Caki2 (cell line): ENCODE measurements at places on chromosomes 1 and 21. TPM values are rescaled to one million over a fixed set of nuclear protein-coding genes. Genes with fewer than 3 reads are reported as not detected.

The TEKT2 gene
- total RNA-seq, result not detected in 2 replicates

The FCGR1A gene
- total RNA-seq, result not detected in 2 replicates

The PTPRC gene
- total RNA-seq, result not detected in 2 replicates

The ARHGEF16 gene
- 2.6 and 3.3 TPM in 2 replicates for total RNA-seq

The KRTAP23-1 gene
- total RNA-seq, result not detected in 2 replicates

The RAVER2 gene
- total RNA-seq, result 0.88 and 1.2 TPM in 2 replicates

The ICOSLG gene
- 4.5 and 5.0 TPM in 2 replicates for total RNA-seq

The GMEB1 gene
- 6.7 and 7.6 TPM in 2 replicates for total RNA-seq

The MYOG gene
- total RNA-seq, result not detected in 2 replicates

- no peak for DNase-seq
These were observed 9.2 kb downstream of the TNFRSF9 start for GRCh38 chr1:7931446-7931812.

GRCh38 chr1:164443166-164443565 is 115.8 kb upstream of the PBX1 start:
- DNase-seq, result no peak

- DNase-seq, result no peak
These were observed 71.2 kb upstream of the RUNX3 start for GRCh38 chr1:25001125-25001915.

GRCh38 chr1:1307261-1307922 is 338 bp downstream of the ACAP3 start:
- DNase-seq, result peak; percentile 45

DNA sequence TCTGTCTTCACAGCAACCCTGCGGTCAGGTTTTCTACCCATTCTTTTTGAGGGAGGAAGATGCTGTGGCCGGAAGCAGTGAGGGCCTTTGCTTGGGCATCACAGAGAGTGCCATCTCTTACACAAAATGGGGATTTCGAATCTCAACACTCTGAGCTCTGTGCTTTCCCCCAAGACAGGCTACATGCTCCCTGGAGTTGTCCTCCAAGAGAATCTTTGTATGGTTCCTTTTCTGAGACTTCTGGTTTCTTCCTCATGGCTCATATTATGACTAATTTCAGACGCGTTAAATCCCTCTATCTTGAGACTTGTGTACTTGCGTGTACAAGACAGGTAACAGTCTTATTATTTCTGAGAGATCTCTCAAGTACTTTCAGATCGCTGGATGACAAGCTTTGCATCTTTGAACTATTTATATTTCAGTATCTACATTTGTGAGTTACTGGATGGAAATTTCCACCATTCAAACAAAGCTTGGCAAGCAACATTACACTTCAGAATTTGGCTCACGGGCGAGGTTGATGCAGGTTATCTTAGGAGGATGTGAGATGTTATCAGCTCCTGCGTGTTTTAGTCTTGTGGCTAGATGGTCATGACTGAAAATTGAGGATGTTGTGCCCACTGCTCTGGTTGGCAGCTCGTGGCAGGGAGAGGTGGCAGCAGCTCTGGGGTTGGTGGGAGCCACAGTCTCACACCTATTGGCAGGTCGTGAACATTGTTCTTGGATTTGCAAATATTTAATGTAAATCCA is 19.4 kb downstream of the ABCG1 start:
- no peak for DNase-seq

- peak; percentile 70 for DNase-seq
These were observed 1.1 kb downstream of the SLC35F3 start for GRCh38 chr1:233905416-233906051.

DNA sequence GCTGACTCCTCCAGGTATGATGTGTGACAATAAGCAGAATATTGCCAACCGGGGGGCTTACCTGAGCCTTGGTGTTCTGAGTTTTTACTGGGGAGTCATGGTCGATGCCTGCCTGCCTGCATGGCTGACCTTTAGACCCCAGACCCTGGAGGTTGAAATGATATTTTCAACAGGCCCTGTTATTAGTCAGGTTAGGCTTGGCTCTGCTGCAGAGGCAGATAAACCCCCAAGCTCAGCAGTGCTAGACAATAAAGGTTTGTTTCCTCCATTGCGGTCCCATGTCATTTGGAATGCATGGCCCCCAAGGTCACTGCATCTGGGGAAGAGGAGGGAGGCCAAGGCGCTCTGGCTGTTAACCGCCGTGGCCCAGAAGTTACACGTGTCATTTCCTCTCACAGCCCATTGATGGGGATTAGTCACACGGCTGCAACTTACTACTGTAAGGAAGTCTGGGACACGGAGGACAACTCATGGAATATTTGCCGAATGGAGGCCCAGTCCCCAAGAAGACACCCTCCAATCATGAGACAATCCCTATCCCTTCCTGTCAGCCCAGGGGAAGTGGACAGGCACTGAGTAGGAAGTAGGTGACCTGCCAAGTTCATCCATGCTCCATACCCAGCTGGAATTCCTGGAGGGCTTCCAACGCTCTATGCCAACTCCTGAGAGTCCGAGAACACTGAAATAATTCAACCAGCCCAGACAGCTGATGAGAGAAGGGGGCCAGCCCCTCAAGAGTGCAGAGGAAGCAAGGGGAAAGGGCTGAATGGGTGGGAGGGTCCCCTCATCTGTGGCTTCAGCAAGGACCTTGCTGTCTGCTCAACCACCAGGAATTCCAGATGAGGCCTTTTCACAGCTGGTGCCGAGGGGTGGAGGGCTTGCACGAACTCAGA is 97.3 kb downstream of the TAS1R2 start:
- DNase-seq, result no peak

- DNase-seq, result peak; percentile 45
These were observed 50.1 kb downstream of the KLHDC7A start for GRCh38 chr1:18530587-18531502.

DNA sequence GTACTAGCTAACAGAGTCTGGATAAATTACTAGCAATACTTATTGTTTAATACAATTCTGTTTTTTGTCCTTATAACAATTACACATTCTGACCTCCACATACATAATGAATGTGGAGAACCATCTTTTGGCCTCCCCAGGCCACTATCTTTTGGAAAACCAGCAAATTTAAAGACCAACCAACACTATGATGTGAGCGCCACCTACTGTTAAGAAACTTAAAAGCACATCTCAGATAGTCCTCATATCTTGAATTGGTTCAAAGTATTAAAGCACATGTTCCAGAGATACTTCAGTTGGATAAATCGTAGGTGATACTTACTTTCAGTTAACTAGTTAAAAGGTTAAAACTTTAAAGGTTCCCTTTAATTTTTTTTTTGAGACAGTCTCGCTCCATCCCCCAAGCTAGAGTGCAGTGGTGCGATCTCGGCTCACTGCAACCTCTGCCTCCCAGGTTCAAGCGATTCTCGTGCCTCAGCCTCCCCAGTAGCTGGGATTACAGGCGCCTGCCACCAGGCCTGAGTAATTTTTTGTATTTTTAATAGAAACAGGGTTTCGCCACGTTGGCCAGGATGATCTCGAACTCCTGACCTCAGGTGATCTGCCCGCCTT is 29.3 kb upstream of the USP1 start:
- peak; percentile 26 for DNase-seq

- DNase-seq, result no peak
These were observed 472.0 kb downstream of the SMYD3 start for GRCh38 chr1:246035060-246035541.

DNA sequence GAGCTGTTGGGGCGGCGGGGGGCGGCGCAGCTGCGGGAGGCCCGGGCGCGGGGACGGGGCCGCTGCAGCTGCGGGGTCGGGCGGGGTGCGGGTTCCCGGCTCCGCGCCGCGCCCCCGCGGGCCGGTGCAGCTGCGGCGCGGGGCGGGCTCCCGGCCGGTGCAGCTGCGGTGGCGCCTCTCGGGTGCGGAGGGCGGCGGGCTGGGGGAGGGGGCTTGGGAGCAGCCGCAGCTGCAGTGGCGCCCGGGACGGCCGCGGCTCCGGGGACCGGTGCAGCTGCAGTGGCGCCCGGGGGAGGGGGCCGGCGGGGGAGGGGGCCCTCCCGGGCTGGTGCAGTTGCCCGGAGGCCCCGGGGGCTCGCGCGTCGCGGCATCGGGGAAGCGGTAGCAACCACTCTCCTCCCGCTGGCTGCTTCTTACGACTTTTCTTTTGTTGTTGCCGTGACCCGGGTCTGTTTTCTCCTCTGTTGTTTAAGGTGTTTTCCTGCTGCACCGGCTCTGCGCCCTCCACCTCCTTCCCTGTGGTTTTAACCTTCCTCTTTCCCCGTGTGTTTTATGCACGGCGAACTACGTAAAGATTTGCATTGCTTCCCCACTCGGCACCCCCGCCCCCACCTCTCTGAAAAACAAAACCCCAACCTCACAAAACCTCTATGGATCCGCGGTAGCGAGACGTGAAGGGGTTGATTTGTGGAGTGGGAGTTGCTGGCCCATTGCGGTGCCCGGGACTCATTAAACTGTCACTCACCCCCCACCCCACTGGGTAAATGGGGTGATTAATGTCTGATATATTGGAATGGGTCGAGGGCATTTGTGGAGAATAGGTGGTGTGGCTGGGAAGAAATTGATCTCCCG is 1.7 kb upstream of the ZBTB18 start:
- no peak for DNase-seq

DNA sequence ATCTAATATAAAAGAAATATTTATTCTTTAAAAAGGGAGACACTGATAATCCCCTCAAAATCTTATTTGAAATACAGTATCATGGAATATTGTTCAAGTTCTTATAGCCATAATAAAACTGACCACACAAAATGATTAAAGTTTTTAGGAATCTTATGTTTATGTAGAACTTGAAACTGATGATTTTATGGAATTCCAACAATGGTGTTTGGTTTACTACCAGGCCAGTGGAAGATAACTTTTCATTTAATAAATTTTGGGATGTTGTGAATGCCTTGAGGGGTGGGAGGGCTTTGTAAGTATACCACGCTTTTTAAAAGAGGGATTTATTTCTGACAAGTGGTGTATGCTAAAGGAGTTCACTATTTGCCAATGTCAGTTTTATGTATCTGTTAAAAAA is 87.7 kb downstream of the RAB3GAP2 start:
- DNase-seq, result no peak

GRCh38 chr1:41612953-41613352 is 128.5 kb upstream of the EDN2 start:
- no peak for DNase-seq

- no peak for DNase-seq
These were observed 12.1 kb downstream of the EPHA10 start for GRCh38 chr1:37752583-37753471.

DNA sequence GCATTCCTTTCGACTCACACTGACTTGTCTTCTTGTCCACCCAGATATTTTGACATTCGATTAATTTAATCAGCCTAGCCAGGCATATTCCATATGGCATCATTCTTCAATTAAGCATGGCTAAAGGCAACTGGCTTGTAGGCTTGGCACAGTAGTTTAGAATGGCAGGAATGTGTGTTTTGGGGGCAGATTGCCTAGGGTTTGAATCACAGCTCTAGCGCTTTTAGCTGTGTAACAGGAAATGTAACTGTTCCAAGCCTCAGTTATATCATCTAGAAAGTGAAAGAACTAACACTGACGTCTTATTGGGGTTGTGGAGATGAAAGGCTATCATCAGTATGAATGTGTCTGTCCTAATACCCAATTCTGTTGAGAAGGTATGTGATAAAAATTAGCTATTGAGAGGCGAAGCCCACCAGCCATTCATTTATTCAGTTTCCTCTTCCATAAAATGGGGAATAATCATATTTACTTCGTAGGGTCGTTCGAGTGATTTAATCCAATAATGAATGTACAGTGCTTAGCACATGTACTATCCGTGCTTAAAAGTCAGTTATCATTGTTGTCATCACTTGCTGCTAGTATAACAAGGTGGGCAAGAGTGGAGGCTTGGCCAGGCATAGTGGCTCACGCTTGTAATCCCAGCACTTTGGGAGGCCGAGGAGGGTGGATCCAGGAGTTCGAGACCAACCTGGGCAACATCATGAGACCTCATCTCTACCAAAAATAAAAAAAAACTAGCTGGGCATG is 41.6 kb upstream of the GRHL3 start:
- DNase-seq, result no peak

DNA sequence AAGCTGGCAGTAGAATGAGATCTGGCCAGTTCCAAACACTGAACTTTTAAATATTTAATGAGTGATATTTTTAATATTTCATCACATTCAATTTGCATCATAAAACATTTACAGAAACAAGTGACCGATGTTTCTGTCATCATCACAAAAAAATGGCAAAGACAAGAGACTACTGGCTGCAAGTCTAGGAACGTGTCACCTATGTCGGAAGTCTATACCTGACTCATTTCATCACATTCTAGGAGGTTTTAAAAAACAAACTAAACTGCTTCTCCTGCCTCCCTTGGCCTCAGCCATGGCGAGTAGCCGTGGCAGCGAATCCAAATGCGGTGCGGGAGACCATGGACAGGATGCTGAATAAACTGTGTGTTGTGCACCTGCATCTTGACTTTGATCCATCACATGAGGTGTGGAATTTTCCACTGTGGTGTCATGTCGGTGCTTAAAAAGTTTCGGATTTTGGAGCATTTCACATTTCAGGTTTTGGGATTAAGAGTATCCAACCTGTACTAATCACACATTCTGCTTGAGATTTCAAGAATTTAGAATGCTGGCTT is 43.1 kb downstream of the CLSTN1 start:
- DNase-seq, result no peak

GRCh38 chr21:33185852-33186251 is 43.9 kb upstream of the IFNAR2 start:
- DNase-seq, result no peak

DNA sequence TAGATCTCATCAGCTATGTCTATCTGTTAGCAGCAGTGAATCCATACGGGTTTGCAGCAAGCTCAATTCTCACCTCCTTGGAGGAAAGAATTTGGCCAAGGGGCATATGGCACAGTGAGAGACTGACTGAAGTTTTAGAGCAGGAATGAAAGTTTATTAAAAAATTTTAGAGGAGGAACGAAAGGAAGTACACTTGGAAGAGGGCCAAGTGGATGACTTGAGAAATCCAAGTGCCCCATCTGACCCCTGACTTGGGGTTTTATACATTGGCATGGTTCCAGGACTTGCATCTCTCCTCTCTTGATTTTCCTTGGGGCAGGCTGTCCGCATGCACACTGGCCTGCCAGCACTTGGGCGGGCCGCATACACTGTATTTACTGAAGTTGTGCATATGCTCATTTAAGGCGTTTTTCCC is 9.2 kb upstream of the OSBPL9 start:
- no peak for DNase-seq

DNA sequence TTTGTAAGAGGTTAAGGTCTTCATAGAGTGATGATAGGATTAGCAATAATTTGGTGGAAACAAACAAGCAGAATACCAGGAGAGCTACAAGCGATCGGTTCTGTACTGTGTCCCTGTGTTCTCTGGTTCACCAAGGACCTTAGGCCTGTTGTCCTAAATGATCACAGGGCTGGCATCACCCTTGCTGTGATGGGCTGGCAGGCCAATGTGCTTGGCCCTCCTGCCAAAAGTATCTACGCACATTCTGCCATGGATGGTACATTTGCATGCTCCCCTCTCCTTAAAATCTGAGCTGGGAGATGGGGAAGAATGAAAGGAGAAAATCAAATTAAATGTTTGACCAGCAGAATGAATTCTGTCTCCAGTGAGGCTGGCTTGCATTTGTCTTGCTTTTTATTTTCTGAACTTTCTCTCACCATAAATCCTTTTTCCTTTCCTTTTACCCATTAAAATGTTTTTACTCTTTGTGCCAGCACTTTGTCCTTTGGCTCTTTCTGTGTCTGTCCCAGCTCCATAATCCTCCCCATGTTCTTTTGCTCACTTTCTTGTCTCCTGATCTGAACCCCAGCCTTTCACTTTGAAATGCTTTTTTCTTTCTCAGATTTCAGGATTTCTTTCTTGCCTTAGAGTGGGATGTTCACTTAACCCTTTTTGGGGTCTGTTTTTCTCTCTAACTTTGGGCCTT is 51.7 kb downstream of the PBX1 start:
- DNase-seq, result no peak

- DNase-seq, result no peak
These were observed 192.5 kb downstream of the ZZZ3 start for GRCh38 chr1:77489910-77490309.

- DNase-seq, result no peak
These were observed at the start of gene TRIM63 for GRCh38 chr1:26067432-26067911. Gene TRIM63, minus strand, starts transcription at chr1:26067630. Its CDS starts 136 bp downstream, at chr1:26067494.
